ENCODE measurements at places on chromosomes 1 and 21.

- DNase-seq, result no peak
Measured at GRCh38 chr1:157993918-157994605, 617 bp downstream of the KIRREL1 start.

DNA sequence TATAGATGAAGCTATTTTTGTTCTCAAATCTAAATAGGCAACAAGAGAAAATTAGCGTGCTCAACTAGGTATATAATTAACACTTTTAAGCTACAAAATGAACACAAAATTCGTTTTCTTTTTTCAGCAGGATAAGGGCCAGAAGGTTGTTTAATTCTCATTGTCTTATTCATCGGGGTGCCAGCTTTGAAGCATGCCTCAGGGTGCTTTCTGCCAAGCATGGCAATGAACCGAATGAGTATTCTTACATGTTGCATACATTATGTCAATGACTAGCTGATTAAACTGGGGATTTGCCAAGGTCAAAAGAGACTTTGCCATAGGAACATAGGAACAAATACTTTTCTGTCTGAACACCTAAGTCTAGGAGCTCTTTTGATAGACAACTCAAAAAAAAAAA, 102.0 kb upstream of the MAP1LC3C start:
- DNase-seq, result no peak

GRCh38 chr1:186078245-186078644, 296.8 kb downstream of the TPR start:
- DNase-seq, result no peak

DNA sequence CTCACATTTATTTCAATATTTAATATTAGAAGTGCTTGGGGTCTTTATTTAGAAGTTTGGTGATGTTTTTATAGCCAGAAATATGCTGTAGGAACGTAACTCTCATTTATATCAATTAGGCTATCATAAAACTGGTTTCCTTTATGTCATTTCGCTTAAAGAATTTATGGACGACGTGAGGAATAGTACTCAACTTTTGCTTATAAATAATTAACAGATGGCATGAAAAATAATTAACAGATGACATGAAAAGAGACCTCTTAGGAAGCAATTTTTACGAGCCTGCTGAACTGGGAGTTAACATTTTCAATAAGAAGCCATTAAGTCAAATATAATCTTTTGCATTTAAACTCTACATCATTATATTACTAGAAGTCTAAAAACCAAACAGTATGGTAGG, 123.5 kb downstream of the OLFML2B start:
- DNase-seq, result no peak

GRCh38 chr21:35606578-35606977, 453.7 kb downstream of the SETD4 start:
- DNase-seq, result no peak

DNA sequence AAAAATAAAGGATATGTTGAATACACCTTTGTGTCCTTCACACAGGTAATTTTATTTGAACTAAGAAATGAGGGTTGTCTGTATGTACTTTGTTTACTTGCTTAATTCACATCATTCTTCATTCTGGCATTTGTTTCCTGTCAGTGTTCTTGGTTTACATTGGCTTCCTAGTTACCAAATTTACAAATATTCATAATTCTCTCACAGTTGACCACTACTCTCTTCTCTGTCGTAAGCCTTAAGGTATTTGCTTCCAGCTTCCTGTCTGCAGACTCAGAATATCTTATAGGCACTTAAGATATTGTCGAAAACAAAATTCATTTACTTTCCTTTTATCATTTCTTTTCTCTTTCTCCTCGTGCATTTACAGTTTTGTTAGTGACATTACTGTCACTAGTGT, 15.9 kb downstream of the RNPC3 start:
- no peak for DNase-seq

- no peak for DNase-seq
Measured at GRCh38 chr1:61531716-61532115, 193.2 kb downstream of the TM2D1 start.

DNA sequence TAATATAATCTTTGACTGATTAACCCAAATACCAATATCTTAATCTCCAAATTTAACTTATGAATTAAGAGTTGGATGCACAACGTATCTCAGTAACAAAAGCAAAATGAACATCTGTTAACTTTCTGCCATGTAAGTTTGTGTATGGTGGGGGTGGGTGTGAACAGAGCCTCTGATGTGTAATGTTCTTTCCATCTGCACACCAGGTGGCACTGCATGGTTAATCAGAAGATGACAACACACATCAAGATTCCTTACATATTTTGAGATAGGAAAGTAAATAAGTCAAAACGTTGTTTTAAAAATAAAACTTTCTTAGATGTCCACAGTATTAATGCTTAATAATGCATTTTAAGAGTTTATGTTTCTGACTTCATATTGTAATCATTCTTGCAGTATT, 251.9 kb downstream of the DPYD start:
- no peak for DNase-seq

DNA sequence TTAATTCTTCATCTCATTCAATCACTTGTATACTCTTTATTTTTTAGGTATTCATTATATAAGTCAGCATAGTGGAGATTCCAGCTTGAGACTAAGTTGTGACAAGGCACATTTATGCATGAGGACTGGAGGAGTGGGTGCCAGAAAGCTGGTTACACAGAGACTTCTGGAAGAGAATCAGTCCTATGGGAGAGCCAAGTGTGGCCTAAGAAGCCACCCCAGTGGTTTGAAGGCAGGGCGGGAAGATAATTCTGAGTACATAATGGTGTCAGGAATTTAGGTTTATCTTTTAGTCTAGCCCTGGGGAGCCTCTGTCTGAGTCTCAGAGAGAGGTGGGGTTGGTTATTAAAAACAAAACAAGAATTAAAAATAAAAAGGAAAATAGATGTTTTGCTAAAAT, 83.0 kb downstream of the SPAG17 start:
- no peak for DNase-seq

Data from cerebellar cortex (tissue), 1 donor.